SIG-M5 (cell line): ENCODE measurements at places on chromosomes 6 and 20.

DNA sequence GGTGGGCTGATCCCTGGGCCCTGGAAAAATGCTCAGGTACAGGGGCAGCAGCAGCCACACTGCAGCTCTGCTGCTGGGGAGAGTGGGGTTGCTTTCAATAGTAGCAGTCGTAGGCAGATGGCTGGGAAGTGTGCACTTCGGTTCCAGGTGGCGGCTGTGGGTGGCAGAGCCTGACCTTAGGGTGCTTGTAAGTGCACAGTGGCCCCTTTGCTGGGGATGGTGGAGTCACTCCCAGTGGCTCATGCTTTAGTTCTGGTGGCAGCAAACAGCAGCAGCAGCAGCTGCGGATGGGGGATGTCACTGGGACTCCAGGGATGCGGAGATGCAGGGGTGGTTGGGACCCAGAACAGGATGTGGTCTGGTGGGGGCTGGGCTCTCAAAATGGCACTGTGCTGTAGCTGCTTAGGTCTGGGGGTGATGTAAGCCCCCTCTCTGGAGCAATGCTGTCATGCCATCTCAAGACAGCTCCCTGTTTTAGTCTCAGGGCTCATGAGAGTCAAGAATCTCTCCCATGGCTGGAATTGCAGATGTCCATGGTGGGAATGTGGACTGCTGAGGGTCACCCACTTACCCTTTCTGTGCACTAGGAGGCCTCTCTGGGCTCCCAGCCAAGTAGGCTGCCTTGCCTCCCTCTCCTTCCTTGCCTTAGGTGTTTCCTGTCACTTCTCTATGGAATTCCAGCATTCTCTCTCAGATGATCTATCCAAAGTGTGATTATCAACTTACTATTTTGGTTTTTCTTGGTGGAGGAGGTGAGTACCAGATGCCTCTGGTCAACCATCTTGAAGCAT lies 146.7 kb upstream of the SLC22A23 start:
- DNase-seq = no peak

DNA sequence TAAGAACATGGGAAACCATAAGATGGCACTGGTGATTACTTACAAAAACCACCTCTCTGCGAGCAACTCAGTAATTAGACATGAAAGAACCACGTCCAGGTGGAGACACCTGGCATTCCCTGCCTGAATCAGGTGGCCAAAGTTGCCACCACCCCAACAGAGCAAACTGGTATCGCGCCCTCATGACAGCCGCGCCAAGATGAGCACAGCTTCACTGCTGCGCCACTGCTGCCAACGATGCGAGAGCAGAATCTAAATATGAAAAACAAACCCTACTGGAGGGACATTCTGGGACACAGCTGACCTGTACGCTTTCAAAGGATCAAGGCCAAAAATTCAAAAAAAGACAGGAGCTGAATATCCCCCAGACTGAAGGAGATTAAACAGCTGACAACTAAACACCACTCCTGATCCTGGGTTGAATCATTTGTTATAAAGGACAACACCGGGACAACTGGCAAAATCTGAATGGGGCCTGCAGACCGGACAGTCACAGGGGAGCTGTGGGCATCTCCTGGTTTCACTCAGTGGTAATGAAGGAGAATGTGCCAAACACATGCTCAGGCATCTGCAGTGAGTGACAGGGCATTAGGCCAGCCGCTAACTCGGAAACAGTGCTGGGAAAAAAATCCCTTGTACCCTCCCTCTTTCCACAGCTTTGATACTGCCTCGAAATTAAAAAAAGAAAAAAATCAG lies 17.4 kb downstream of the CST7 start:
- DNase-seq = no peak

DNA sequence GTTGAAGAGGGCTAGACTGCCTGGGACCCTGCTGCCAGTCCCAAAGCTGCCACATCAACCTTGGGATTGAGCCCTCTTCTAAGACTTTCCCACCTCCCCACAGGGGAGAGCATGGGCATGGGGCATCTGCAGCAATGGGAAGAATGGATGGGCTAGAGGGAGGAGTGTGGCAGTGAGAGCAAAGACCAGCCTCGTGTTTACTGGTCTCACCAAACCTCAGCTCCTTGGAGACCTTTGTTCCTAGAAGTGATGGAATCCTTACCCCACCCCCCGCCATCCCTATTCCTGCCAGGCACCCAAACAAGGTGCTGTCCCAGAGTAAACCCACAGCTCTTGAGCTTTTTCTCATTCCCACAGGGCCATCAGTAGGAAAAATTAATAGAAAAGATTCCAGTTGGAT lies 20.0 kb upstream of the ARMC12 start:
- DNase-seq = no peak

GRCh38 chr6:133873538-133873937 lies 15.4 kb upstream of the TCF21 start:
- no peak for DNase-seq

DNA sequence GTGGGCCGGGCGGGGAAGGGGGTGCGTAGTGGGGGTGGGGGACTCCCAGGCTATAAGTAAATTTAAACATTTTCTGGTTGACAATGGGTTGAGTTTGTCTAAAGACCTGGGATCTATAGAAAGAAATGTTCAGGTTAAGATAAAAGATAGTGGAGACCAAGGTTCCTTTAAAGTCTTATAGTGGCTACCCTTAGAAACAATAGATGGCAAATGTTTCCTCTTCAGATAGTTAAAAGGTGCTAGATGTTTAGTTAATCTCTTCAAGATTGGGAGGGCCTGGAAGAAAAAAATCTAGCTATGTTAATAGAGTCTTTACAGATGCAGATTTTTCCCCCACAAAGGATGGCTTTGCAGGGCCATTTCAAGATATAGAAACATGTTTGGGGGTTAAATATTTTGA lies 446.4 kb upstream of the FKBP1C start:
- DNase-seq = no peak

GRCh38 chr6:146650799-146651481 lies 52.2 kb downstream of the ADGB start:
- DNase-seq = no peak

DNA sequence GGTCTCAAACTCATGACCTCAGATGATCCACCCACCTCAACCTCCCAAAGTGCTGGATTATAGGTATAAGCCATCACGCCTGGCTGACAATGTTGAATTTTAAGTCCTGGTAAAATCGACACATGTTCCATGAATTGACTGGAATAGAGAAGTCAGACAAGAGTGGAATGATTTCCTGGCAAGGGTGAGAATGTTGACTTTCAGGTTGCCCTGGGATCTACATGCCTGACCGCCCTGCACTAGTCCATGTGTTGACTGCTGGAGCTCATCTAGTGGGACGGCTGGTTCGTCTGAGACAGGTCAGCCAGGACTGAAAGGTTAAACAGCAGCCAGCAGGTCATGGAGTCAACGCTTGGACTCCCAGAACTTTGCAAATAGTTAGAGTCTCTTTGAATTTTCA lies 88.8 kb downstream of the SASH1 start:
- no peak for DNase-seq

DNA sequence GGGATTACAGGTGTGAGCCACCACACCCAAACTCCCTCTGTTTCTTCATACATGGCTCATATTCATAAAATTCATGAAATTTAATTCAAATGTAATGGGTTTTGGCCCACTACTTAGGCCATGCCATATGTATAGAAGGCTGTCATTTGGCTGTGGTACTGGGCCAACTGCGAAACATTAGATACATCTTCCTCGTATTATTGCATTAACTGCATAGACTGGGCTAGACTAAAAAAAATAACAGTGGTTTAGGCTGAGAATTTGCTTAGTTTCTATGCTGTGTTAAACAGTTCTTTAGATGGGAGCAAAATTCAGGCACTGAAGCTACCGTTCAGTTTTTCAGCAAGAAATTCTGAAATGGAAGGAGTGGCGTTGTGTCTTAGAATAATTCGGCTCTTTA lies 133.6 kb downstream of the DOK5 start:
- DNase-seq = no peak

GRCh38 chr20:23350904-23351838 lies 580 bp downstream of the NXT1 start:
- DNase-seq = no peak

DNA sequence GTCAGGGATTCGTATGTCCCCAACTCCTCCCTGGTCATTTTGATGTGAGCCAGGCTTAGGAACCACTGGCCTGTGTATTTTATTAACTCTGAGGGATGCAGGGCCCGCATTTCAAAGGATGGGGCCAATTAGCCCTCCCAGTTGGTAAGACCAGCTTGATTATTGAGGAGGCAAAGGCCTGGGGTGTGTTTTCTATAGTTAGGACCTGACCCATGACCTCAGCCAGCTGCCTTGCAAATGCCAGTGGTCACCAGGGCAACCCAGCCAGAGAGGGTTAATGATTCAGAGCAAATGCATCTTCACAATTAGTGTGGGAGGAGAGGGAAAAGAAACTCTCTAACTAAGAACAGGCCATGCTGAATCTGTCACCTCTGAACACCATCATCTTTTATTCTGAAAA lies 835.4 kb downstream of the MAFB start:
- no peak for DNase-seq

GRCh38 chr6:54135665-54136369 lies 24.6 kb downstream of the MLIP start:
- no peak for DNase-seq

- DNase-seq = no peak
Measured at GRCh38 chr6:35669451-35670045, 19.2 kb downstream of the FKBP5 start.

GRCh38 chr20:59816146-59816738 lies 117.2 kb downstream of the SYCP2 start:
- no peak for DNase-seq

DNA sequence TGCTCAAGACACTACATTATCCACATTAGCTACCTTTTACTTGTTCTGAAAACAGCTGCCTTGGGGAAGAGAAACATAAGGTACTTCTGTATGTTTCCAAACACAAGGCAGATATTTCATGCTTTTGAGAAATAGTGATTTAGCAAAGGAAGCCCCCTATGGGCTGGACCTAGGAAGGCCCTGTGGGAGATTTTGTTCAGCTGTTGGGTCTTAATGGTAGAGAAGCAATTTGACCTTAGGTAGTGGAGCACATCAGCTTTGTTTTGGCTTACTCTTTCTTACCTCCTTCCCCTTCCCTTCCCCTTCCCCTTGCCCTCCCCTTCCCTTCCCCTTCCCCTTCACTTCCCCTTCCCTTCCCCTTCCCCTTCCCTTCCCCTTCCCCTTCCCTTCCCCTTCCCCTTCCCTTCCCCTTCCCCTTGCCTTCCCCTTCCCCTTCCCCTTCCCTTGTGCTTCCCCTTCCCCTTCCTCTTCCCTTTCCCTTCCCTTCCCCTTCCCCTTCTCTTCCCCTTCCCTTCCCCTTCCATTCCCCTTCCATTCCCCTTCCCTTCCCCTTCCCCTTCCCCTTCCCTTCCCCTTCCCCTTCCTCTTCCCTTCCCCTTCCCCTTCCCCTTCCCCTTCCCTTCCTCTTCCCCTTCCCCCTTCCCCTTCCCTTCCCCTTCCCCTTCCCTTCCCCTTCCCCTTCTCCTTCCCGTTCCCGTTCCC lies 84.6 kb downstream of the ANKS1A start:
- no peak for DNase-seq

GRCh38 chr6:26495281-26495680 lies 4.8 kb upstream of the BTN1A1 start:
- DNase-seq = no peak

DNA sequence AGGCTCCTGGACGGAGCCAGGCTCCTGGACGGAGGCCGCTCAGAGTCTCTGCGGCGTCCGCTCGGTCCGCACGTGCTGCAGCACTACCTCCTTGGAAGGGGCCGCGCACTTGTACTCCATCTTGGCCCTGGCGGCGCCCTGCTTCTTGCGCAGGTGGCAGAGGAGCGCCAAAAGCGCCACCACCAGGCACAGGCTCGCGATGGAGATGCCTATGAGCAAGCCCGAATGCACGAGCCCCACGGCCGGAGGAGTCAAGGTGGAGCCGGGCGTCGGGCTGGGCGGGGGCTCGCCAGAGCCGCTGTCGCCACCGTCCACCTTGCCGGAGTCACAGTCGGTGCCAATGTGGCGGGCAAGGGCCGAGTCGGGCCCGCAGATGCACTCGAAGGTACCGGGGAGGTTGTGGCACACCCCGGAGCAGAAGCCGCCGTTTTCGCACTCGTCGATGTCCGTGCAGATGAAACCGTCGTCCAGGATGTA lies 1.7 kb downstream of the THBD start:
- no peak for DNase-seq

- no peak for DNase-seq
Measured at GRCh38 chr6:25329161-25329817, 50.1 kb downstream of the CARMIL1 start.

- DNase-seq = no peak
Measured at GRCh38 chr20:1171461-1172093, 13.2 kb downstream of the TMEM74B start.

DNA sequence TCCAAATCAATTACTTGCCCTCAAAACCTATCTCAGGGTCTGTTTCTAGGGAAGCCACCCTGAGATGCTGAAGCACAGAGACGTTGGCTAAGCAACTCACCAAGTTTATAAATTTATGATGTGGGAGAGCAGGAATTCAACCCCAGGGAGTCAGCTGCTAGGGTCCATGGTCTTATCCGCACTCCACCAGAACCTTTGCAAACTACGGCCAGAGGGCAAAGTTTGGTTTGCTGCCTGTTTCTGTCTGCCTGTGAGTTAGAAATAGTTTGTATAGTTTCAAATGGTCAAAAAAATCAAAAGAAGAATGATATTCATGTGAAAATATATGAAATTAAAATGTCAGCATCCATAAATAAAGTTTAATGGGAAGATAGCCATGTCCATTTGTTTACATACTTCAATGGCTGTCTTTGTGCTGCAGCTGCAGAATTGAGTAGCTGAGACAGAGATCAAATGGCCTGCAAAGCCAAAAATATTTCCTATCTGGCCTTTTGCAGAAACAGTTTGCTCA lies 83.7 kb upstream of the ZFP64 start:
- DNase-seq = no peak

GRCh38 chr6:118724211-118724610 lies 72.8 kb upstream of the CEP85L start:
- no peak for DNase-seq

DNA sequence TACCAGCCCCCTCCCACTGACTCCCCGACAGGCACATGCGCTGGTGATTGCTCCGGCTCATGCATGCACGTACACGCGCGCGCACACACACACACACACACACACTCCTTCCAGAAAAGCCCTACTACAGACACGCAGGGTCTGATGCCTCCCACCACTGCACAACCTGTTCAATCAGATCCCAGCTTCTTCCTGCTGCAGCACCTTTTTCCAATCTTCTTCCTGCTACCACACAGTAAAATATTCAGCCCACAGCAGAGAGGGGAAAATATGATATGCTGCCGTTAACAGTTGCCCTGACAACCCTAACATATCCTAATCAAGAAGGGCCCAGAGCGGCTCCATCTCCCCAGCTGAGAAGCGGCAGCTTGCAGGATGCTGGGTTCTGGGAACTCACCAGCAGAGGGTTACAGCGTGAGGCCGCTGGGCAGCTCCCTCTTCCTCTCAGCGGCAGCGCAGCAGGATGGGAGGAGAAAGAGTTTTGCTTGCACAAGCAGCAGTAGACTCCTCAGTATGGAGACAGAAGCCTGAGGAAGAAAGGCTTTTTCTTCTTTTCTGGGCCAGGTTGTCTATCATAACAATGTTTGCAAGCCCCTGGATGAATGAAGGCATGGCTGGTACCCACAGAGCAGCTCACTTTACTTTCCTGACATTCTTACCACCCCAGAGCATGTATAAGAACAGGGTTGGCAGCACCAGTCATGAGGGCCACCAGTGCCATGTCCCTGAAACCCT lies 23.9 kb downstream of the MAP7 start:
- DNase-seq = no peak
